Cardiac muscle cell (in vitro differentiated cells and primary cell): ENCODE measurements at places on chromosomes 2 and 18. TPM values are rescaled to one million over a fixed set of nuclear protein-coding genes. Genes with fewer than 3 reads are reported as not detected.
A peak's percentile ranks its signal among the peaks of the same experiment; 100 is the strongest.

The GCG gene
- total RNA-seq, result not detected in 2 replicates

The ZNF804A gene
- total RNA-seq, result 0.25 TPM in 1 of 2 replicates, not detected in the other

The HOXD9 gene
- total RNA-seq, result not detected in 2 replicates

The HOXD1 gene
- total RNA-seq, result not detected in 2 replicates

The FAM237A gene
- not detected in 2 replicates for total RNA-seq

The COBLL1 gene
- 12.0 and 33.5 TPM in 2 replicates for total RNA-seq

The ELMOD3 gene
- total RNA-seq, result 18.9 and 20.9 TPM in 2 replicates

The TYMS gene
- total RNA-seq, result 55.5 and 86.5 TPM in 2 replicates

The TRIM43 gene
- total RNA-seq, result not detected in 2 replicates

DNA sequence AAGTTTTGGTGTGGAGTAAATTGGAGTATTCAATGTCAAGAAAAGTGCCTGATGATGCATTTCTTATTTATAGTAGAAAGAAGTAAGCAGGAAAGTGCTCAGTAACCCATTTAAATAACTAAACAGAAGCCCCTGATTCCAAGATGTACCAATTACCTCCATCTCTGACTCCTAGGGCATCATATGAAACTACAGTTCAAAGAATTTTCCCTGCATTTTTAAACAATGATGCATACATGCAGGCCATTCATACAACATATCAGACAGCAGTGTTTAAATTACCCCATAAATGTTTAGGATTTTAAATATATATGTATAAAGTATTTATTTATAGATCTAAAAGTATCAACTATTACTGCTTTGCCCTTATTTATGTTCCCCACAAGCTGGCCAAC, 36.2 kb downstream of the FTCDNL1 start:
- no peaks in the 10 kb centered on the region for H3K36me3 ChIP-seq
- no peak for DNase-seq
- no peaks in the 10 kb centered on the region for H3K27me3 ChIP-seq

GRCh38 chr2:38835990-38836389, 39.7 kb downstream of the DHX57 start:
- peaks cover 14% of the 10 kb centered on the region for H3K36me3 ChIP-seq
- no peaks in the 10 kb centered on the region for H3K27me3 ChIP-seq
- DNase-seq, result no peak
- no peak overlapping the region for H3K27ac ChIP-seq
- no peaks in the 10 kb centered on the region for H3K4me1 ChIP-seq

GRCh38 chr2:28391564-28392296, 928 bp upstream of the FOSL2 start:
- peaks cover 14% of the 10 kb centered on the region for H3K4me1 ChIP-seq
- H3K36me3 ChIP-seq, result no peaks in the 10 kb centered on the region
- H3K27ac ChIP-seq, result peak overlapping the region; percentile 99

- H3K4me1 ChIP-seq, result no peaks in the 10 kb centered on the region
- no peaks in the 10 kb centered on the region for H3K27me3 ChIP-seq
- no peak overlapping the region for H3K27ac ChIP-seq
- no peaks in the 10 kb centered on the region for H3K36me3 ChIP-seq
- no peak overlapping the region for H3K4me3 ChIP-seq
Observed at GRCh38 chr18:67142604-67143003, 373.9 kb downstream of the DSEL start.

- peaks cover 69% of the 10 kb centered on the region for H3K27me3 ChIP-seq
- H3K4me3 ChIP-seq, result no peak overlapping the region
- H3K27ac ChIP-seq, result no peak overlapping the region
- no peak for DNase-seq
- H3K4me1 ChIP-seq, result peaks cover 6% of the 10 kb centered on the region
Observed at GRCh38 chr2:72141032-72141645, 6.5 kb downstream of the CYP26B1 start.

DNA sequence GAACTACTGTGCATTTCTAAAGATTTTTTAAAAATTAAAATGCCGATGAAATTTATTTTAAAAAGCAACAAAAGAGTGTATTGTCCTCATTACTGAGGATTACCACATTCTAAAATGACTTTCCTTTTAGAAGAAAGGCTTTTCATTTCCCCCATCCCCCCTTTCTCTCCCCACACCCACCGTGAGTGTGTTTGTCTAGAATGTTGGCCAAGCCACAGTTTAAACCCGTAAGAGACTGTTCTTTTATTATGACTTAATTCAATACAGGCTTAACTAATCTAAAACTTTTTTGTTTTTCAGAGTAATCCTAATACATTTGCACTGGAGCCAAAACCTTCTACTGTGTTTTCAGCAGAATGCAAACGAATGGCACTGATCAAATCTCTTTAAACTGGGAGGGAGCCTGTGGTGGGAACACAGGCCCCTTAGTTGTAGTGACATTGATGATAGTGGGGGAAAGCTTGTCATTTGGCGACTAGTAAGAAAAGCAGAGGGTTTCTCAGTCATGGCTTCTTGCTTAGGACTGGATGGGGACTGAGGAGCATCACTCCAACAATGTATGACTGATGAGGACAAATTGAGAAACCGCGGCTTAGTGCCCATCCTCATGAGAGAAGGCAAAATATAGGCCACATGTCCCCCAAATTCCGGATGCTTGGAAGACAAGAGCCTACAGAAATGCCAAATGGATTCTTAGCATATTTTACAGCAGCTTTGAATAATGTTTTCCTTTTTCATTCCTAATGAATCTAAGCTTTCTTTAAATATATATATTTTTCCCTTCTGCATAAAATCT, 154.0 kb upstream of the SMIM21 start:
- H3K4me3 ChIP-seq, result no peak overlapping the region
- no peak overlapping the region for H3K27ac ChIP-seq
- no peaks in the 10 kb centered on the region for H3K36me3 ChIP-seq
- no peak for DNase-seq
- no peaks in the 10 kb centered on the region for H3K4me1 ChIP-seq
- H3K27me3 ChIP-seq, result no peaks in the 10 kb centered on the region

- no peaks in the 10 kb centered on the region for H3K27me3 ChIP-seq
- DNase-seq, result no peak
- no peaks in the 10 kb centered on the region for H3K4me1 ChIP-seq
Observed at GRCh38 chr2:17578466-17578928, 38.0 kb downstream of the VSNL1 start.

DNA sequence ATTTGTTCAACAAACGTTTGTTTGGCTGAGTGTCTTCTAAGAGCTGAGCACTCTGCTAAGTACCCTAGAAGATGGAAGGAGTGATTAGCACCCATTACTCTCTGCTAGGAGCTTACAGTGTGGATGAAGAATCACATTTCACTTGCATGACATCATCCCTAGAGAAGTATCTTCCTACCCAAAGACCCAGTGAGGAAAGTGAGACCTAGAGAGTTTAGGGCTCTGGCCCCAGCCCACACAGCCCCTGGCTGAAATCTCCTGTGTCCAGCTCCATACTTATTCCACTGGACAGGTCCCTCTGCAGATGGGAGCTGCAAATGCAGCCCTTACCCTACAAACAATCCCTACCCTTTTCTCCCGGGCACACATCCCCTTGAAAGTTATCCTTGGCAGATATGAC, 26.8 kb upstream of the EPAS1 start:
- H3K27ac ChIP-seq, result no peak overlapping the region
- H3K36me3 ChIP-seq, result no peaks in the 10 kb centered on the region
- H3K4me1 ChIP-seq, result no peaks in the 10 kb centered on the region
- DNase-seq, result no peak

DNA sequence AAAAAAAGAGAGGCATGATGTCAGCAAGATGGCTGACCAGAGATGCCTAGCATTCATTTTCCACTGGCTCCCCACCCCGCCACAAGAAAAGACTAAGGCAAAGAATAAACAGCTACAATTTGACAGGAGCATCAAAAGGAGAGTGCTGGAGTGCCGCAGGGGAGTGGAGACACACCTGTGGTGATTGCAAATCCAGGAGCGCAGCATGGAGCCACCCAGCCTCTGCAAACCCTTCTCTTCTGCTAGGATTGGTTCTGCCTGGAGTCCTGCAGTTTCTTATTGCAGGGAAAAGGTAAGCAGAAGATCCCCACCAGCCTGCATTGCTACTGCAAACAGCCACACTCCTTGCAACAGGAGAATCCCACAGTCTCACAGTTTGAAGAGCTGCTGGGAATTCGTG, 26.1 kb downstream of the BOLL start:
- H3K36me3 ChIP-seq, result no peaks in the 10 kb centered on the region
- DNase-seq, result no peak
- no peak overlapping the region for H3K27ac ChIP-seq

- DNase-seq, result peak; percentile 68
- no peaks in the 10 kb centered on the region for H3K27me3 ChIP-seq
- H3K4me1 ChIP-seq, result no peaks in the 10 kb centered on the region
- H3K4me3 ChIP-seq, result no peak overlapping the region
- no peak overlapping the region for H3K27ac ChIP-seq
Observed at GRCh38 chr18:43661570-43661969, 384.3 kb upstream of the SYT4 start.

GRCh38 chr2:150427298-150427697, 60.2 kb downstream of the RND3 start:
- no peak for DNase-seq
- no peaks in the 10 kb centered on the region for H3K4me1 ChIP-seq
- no peaks in the 10 kb centered on the region for H3K27me3 ChIP-seq

DNA sequence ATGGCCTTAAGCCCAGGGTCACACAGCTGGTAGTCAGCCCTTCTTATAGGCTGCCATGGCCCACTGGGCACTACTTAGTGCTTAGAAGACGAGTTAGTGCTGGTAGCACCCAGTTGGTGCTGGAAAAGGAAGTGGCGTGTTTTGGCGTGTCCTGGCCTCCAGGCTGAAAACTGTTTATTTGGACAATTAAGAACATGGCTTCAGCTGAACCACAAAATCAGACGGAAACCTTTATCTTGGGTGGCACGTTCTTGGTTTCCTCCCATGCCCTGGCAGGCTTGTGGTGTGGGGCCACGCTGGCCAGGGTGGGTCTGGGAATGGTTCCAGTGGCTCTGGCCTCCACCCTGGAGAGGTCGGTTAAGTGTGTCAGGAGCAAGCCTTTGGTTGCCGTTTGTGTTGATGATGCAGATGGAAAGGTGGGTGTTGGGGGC, 141.5 kb upstream of the HAAO start:
- no peaks in the 10 kb centered on the region for H3K27me3 ChIP-seq
- H3K4me3 ChIP-seq, result no peak overlapping the region
- no peak for DNase-seq
- no peak overlapping the region for H3K27ac ChIP-seq

GRCh38 chr2:10883801-10884478, 27.8 kb upstream of the KCNF1 start:
- H3K4me3 ChIP-seq, result no peak overlapping the region
- no peaks in the 10 kb centered on the region for H3K36me3 ChIP-seq
- no peak for DNase-seq
- no peak overlapping the region for H3K27ac ChIP-seq
- no peaks in the 10 kb centered on the region for H3K27me3 ChIP-seq
- no peaks in the 10 kb centered on the region for H3K4me1 ChIP-seq

DNA sequence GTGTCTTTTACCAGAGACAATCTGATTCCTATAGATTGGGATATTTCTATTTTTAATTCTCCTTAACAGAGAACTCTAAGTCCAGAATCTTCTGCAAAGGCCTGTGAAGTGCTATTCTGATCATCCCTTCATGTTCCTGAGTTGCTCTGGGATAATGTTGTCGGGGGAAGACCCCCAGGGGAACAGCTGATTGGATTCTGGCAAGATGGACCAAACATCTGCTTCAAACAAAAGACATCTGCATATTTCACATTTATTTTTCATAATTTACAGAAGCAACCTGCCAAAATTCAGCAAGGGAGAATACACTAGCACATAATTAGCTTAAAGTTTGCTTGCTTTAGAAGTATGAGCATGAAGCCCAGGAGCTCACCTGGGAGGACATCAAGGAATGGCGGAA, 116.0 kb upstream of the ETAA1 start:
- H3K4me1 ChIP-seq, result peaks cover under 1% of the 10 kb centered on the region
- no peaks in the 10 kb centered on the region for H3K27me3 ChIP-seq
- no peak overlapping the region for H3K27ac ChIP-seq
- no peak overlapping the region for H3K4me3 ChIP-seq
- DNase-seq, result no peak

- DNase-seq, result peak; percentile 12
- H3K27ac ChIP-seq, result peak overlapping the region; percentile 15
- H3K36me3 ChIP-seq, result no peaks in the 10 kb centered on the region
- peaks cover 27% of the 10 kb centered on the region for H3K4me1 ChIP-seq
Observed at GRCh38 chr18:61824733-61825363, 68.0 kb downstream of the RNF152 start.

- peaks cover 8% of the 10 kb centered on the region for H3K27me3 ChIP-seq
- no peaks in the 10 kb centered on the region for H3K36me3 ChIP-seq
- no peak overlapping the region for H3K27ac ChIP-seq
- no peak for DNase-seq
Observed at GRCh38 chr18:9839853-9840252, 45.9 kb upstream of the TXNDC2 start.

DNA sequence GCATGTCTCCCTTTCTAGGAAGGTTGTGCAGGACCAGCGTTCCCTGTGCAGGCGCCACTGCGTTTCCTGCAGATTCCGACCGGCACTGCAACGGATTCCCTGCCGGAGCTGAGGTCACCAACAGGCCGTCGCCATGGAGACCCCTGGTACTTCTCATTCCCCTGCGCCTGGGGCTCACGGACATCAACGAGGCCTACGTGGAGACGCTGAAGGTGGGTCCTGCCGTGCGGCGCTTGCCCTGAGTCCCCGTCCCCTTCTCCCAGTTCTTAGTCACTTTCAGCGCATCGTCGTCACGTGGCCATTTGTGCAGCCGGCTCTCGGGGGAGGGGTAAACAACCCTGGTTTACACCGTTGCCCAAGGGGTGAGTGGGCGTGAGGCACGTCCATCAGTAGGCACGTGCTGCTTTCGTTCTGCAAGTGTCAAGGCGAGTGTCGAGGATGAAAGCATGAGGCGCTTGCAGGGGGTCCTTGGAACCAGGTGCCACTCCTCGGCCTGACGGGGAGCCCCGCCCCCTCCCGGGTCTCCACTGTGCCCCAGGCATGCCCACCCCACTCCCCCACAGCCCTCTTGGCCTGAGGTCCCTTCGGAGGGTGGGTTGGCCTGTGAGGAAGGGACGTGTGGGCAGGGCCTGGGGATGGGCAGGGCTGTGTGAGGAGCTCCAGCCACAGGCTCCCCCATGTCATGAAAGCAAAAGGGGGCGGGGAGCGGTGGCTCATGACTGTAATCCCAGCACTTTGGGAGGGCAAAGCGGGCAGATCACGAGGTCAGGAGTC, 19.8 kb downstream of the DTYMK start:
- DNase-seq, result peak; percentile 55
- H3K4me3 ChIP-seq, result no peak overlapping the region
- H3K4me1 ChIP-seq, result peaks cover 9% of the 10 kb centered on the region
- no peaks in the 10 kb centered on the region for H3K36me3 ChIP-seq

GRCh38 chr2:43511199-43511598, 84.6 kb downstream of the THADA start:
- H3K4me1 ChIP-seq, result peaks cover 19% of the 10 kb centered on the region
- H3K36me3 ChIP-seq, result no peaks in the 10 kb centered on the region
- no peaks in the 10 kb centered on the region for H3K27me3 ChIP-seq

DNA sequence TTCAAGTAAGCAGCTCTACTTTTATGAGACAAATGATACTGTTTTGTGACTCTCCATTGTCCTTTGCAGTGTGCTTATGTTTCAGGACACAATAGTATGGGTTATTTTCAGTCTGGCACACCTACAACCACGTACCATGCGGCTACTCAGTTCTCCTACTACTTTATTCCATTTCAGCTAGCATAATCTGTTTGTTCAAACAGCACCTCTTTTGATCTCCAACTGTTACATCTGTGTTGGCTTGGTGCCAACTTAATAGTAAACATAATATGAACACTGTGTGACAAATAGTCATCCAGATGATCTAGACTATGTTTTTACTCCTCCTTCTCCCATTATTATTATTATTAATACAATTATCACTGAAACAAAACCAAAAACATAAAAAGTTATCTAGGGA, 40.5 kb downstream of the MYO3B start:
- H3K36me3 ChIP-seq, result no peaks in the 10 kb centered on the region
- no peak for DNase-seq
- H3K27me3 ChIP-seq, result no peaks in the 10 kb centered on the region
- H3K4me3 ChIP-seq, result no peak overlapping the region
